Cardiac septum (tissue), 1 donor: ENCODE measurements at places on chromosomes 2 and 18. TPM values are rescaled to one million over a fixed set of nuclear protein-coding genes. Genes with fewer than 3 reads are reported as not detected.

- no peak for DNase-seq
Observed at GRCh38 chr2:62482558-62483352, 23.2 kb downstream of the TMEM17 start.

DNA sequence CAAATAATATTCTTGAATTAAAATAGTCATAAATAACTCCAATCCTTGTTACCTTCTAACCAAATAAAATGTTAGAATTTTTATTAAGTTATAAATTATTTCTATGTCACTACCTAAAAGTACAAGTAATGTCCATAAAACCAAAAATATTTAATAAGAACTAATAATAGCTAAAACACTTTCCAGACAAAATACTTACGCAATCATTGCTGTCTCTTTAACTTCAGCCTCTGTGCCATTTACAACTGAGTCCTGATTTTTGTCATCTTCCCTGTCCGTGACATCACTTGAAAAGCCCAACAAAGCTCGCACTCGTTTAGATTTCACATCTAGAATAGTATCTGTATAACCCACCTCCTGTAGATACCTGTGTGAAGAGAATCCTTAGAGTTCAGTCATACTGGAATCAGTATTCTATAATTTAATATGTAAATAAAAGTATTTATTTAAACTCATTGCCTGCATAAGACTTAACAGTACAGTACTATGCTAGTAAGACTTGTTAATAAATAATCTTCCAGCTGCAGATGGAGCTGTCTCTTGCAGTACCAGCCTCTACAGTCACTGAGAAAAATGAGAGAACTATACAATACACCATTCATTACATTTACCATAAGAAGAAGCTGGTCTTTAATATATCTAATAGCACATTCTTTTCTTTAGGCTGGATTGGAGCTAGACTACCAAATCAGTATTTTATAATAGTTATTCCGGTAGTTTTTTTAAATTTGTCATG lies 63.8 kb downstream of the STRN start:
- DNase-seq = no peak

DNA sequence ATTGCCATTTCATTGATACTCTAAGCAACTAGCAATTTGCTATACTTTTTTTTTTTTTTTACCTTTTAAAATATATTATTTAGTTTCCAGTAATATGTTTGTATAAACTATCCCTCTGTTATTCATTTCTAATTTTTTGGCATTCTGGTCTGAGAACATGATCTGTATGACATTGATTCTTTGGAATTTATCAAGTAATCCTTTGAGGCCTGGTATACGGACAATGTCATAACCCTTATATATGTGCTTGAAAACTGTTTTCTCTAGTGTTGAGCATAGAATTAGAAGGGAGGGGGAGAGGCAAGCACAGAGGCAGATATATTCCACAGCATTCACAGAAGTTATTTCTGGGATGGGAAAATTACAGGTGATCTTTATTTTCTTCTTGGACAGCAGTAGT lies 48.2 kb upstream of the POLE4 start:
- no peak for DNase-seq

DNA sequence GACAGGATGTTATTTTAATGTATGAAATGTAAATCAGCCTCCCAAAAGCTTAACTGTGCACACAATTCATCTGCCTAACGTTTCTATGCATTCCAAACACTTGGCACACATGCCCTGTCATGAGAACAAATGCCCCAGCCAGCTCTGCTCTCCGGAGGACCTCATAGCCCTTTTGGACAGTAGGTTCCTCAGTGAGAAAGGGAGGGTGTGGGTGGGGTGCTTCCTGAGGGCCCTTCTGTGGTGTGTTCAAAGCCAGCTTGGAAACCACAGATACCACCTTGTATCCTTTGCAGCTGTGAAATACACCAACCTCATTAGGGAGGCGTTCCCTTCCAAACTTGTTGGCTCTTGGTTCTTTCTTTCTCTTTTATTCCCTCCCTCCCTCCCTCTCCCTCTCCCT lies 102.2 kb upstream of the ASB18 start:
- no peak for DNase-seq

- no peak for DNase-seq
Observed at GRCh38 chr2:220619525-220620220, 952.4 kb downstream of the EPHA4 start.

DNA sequence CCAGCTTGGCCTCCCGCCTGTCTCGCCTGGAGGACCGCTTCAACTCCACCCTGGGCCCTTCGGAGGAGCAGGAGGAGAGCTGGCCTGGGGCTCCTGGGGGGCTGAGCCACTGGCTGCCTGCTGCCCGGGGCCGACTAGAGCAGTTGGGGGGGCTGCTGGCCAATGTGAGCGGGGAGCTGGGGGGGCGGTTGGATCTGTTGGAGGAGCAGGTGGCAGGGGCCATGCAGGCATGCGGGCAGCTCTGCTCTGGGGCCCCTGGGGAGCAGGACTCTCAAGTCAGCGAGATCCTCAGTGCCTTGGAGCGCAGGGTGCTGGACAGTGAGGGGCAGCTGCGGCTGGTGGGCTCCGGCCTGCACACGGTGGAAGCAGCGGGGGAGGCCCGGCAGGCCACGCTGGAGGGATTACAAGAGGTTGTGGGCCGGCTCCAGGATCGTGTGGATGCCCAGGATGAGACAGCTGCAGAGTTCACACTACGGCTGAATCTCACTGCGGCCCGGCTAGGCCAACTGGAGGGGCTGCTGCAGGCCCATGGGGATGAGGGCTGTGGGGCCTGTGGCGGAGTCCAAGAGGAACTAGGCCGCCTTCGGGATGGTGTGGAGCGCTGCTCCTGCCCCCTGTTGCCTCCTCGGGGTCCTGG lies 3.7 kb upstream of the KHK start:
- DNase-seq = no peak

GRCh38 chr18:29321561-29321960 lies 1144.6 kb upstream of the CDH2 start:
- DNase-seq = no peak

GRCh38 chr2:55616551-55617174 lies 759 bp downstream of the PPP4R3B start:
- no peak for DNase-seq

DNA sequence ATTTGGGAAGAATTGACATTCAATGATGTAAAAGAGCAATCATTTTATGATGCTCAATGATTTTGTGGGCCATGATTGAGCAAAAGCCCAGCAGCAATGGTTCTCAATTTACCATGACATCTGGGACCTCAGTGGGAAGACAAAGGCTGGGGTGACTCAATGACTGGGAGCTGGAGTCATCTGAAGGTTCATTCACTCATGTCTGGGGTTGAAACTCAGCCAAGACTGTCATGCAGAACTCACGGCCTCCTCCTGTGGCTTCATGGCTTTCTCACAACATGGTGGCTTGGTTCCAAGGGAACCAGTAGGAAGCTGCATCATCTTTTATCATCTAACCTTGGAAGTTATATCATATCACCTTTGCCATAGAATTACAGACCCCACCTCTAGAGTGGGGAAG lies 45.1 kb upstream of the CD226 start:
- DNase-seq = no peak

DNA sequence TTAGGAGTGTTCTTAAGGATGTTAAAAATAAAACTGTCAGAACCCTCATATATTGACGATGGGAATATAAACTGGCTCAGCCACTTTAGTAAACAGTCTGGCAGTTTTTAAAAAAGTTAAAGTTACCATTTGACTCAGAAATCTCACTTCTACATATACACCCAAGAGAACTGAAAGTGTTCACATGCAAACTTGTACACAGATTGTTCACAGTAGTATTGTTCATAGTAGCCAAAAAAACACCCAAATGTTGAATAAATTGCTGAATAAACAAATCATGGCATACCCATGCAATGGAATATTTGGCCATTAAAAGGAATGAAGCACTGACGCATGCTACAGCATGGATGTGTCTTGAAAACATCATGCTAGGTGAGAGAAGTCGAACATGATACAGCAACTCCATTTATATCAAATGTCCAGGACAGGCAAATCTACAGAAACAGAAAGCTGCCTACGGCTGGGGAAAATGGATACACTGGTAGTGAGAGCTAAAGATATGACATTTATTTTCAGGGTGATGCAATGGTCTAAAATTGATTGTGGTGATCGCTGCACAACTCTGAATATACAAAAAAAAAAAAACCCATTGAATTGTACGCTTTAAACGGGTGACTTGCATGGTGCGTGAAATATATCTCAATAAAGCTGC lies 10.1 kb downstream of the RPL31 start:
- DNase-seq = no peak

DNA sequence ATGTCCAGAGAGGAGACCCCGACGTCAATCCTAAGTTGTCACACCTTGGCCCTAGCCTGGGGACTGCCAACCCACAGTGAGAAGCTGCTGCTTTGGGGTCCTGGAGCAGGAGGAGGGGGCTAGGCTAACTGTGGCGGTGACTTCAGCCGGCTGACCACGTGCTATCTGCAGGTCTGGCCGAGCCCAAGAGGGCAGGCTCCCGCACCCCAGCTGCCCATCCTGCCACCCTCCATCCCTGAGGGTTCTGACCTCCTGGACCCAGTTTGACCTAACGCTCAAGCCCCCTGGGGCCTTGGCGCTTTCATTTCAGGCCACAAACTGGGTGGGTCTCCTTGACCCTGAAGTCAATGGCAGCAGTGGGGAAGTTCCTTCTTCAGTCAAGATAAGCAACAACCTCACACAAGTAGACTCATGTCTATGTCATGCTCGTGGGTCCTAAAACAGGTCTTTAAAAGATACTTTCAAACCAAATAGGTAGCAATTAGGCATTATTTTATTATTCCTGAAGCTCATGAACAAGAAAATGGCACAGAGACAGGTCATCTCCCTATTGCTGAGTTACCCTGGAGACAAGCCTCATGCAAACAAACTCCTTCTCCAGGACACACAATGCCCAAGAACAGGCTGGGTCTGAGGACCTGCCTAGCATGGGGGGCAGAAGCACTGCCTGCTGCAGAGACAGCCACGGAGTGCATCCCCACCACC lies 2.3 kb downstream of the HES6 start:
- no peak for DNase-seq

- DNase-seq = no peak
Observed at GRCh38 chr2:36798724-36799123, 102.2 kb downstream of the VIT start.

- DNase-seq = no peak
Observed at GRCh38 chr2:36071698-36072097, 283.9 kb upstream of the CRIM1 start.

DNA sequence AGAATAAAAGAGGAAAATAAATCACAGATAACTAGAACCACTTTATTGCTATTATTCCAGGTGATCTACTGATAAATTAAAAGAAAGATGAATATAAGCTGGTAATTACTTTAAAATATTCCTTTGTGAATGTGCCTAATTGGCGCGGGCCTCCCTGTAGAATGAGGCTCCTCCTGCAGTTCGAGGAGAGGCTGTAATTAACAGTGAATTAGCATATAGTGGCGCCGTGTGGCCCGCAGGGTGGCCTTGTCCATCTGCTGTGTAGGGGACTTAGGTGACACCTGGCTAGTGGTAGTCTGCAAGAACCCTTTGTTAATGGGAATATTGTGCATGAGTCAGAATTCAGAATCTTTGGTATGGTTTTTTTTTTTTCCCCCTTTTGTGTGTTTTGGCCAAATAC lies 119.8 kb downstream of the AGAP1 start:
- no peak for DNase-seq

GRCh38 chr2:44102790-44103562 lies 65.7 kb upstream of the PPM1B start:
- DNase-seq = no peak

GRCh38 chr2:40466332-40466906 lies 14.5 kb upstream of the SLC8A1 start:
- no peak for DNase-seq

DNA sequence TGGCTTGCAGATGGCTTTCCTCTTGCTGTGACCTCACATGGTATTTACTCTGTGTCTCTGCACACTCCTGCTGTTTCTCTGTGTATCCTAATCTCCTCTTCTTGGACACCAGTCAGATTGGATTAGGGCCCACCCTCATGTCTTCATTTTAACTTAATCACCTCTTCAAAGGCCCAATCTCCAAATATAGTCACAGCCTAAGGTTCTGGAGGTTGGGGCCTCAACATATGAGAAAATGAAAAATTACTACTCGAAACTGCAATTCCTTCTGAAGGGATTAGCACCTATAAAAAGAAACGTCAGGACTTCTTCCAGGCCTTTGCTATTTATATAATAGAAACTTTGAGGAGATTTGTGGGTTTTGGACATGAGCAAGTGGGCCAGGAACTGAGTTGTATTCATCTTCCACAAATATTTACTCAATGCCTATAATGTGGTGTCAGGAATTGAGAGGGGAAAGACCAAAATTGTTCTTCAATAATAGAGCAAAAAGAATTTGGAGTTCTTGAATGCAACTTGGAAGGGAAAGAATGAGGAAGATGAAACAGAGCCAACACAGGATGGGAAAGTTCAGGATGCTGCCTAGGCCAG lies 270.0 kb upstream of the FN1 start:
- no peak for DNase-seq

DNA sequence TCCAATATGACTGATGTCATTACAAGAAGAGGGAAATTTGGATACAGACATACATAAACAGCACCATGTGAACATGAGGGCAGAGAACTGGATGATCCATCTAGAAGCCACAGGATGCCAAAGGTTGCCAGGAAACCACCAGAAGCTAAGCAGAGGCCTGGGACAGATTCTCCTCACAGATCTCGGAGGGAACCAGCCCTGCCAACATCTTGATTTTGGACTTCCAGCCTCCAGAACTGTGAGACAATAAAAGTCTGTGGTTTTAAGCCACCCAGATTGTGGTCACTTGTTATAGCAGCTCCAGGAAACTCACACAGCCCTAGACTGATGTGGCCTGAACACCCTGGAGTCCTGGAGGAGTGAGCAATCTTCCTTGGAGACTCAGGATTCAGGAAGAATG lies 351.6 kb downstream of the EIPR1 start:
- DNase-seq = no peak

GRCh38 chr2:18771212-18771611 lies 181.8 kb upstream of the NT5C1B start:
- DNase-seq = no peak

REG1B gene
- total RNA-seq = not detected

IL37 gene
- not detected for total RNA-seq

SSB gene
- 61.8 TPM for total RNA-seq

CXCR4 gene
- 4.4 TPM for total RNA-seq

GREB1L gene
- total RNA-seq = 16.2 TPM

INPP5D gene
- 6.2 TPM for total RNA-seq

SULT1C2 gene
- 0.97 TPM for total RNA-seq

LHCGR gene
- total RNA-seq = 0.24 TPM

RNU2-63P gene
- not detected for total RNA-seq
